ENCODE measurements at places on chromosomes 2 and 18.
A peak's percentile ranks its signal among the peaks of the same experiment; 100 is the strongest.

GRCh38 chr2:7377916-7378569 is 460.8 kb downstream of the RNF144A start:
- DNase-seq: no peak

DNA sequence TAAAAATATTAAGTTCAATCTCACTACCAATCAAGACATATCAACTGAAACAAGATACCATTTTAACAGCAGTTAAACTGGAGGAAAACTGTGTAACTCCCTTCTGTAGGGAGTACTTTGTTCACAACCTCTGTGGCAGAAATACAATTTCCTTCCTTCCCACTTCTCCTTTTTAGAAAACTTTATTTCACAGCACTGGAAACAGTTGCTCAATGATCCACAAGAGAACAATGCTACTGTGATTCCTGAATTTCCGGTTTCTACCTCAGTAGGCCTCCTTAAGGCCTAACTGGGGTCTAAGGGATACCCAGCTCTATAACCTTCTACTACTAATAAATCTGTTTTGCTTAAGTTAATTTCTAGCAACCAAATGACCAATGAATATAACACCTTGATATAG is 14.1 kb downstream of the TLK1 start:
- no peak for DNase-seq

DNA sequence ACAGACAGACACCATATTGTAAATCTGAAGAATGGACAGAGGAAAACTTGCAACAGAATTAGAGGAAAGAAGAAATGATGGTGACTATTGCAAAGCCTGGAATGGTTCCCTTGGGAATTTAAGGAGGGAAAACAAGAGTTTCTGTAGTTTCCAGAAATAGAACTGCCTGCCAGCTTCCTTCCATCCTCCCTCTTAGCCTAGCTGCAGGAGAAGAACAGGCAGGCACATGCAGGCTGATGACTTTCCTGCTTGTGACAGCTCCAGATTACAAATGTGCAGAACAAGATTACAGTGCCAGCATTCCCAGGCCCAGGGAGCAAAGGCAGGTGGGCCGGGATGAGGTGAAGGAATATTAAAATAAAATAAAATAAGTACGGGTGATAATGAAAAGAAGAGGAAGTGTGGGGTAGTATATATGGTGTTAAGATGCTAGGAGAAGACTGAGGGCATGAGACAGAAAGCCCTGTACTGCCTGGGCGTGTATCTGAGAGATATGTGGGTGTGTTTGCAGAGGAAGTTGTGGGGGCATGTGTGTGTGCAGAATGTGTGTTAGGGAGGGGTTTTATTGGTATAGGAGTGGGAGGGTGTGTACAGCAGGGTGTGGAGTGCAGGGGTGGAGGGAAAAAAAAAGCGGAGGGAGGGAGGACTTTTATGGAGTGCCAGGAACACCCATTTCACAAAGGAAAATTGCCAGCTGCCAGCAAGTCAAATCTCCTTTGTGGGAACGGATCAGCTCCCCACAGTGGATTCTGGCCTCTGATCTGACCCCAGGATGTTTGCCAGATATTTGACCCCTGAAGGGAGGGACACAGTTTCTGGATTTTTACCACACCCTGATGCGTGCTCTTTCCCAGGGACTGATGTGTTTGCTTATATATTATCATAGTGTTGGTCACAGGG is 43.9 kb upstream of the NEMP2 start:
- DNase-seq: peak; percentile 51

GRCh38 chr2:105812180-105813044 is 67.7 kb downstream of the NCK2 start:
- no peak for DNase-seq

DNA sequence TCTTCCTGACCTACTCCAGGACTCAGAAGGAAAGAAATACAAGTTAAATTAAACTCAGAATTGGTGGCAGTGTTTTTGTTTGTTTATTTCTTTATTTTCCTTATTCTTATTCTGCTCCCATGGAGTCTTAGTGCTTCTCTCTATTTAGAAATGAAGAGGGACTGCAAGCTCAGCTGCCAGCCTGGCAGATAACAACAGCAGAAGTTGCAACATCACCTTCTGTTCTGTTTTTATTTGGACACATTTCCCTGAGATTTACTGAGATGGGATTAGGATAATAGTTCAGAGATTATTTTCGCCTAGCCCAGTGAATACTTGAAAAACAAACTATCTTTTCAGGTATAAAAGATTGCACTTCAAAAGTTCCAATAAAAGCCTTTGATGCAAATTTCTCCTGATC is 70.4 kb upstream of the DTNA start:
- no peak for DNase-seq

DNA sequence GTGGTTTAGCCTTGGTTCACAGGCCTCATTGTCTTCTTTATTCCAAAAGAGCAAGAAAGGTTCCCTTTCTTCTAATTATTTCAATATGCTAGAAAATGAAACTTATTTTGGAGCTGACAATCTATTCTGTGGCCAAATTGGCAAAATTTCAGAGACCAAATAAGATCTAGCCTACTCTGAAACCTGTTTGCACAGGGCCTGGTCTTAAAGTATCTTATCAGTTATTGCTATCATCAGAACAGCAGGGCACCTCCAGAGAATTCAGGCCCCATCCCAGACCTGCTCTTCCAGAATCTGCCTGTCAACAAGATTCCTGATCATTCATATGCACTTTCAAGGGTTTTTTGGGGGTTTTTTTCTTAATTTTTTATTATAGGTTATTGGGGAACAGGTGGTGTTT is 198.7 kb downstream of the ANAPC1 start:
- DNase-seq: no peak

DNA sequence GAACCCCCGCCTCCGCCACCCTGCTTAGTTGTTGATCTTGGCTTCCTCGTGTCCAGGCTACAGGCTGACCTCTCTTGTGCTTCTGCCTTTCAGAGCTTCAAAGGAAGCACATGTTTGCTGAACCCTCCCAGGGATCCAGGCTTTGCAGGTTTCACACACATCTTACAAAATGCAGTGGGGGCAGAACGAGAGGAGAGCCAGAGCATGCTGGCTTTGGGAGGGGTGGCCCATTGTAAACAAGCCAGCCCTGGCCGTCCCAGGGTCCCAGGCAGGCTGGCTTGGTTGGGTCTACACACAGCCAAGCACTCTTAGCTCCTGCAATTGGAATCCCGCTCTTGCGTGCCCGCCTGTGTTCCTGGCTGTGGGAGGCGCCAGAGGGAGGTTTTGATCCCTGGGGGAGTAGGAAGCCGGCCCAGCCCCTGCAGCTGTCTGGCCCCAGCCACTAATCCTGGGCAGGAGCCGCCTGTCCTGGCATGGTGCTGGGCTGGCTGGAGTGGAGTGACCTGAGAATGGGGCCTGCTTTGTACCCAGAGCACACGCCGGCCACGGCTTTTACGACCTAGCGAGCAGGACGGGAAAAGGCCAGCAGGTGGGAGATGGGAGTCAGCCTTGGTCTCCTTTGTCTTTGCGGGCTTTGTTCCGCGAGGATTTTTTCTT is 53.9 kb downstream of the SH3BP4 start:
- no peak for DNase-seq

DNA sequence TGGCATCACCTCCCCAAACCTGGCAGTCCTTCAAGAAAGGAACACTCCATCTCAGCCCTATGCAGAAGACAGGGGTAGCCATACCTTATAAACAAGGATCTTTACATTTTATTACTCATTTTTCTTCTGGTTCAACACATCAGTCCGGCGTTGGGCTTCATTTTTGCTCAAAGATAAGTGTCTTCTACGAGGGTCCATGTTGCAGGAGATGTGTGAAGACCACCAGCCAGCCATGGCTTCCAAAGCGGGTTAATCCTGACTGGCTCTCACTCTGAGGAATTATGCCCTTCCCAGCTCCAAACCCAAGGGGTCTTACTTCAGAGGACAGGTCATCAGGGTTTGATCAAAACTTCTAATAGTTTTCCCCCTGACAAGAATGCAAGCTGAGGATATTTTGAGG is 23.9 kb upstream of the GNAL start:
- no peak for DNase-seq

- DNase-seq: no peak
Measured at GRCh38 chr2:157806426-157807077, 69.6 kb downstream of the ACVR1 start.

DNA sequence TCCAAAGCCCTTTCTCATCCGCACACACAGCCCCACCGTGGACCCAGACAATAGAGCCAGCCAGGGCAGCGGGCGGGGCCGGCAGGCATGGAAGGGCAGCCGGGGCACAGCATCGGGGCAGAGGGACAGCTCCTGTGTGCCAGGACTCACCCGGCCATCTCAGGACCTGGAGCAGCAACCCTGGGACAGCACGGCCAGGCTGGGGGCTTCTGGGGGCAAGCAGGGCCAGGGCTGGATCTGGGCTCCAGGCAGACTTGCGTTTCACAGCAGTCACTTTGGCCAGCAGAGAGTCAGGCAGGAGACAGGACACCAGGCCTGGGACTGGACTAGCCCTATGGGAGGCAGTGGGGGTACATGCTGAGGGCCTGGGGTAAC is 15.5 kb downstream of the ANO7 start:
- no peak for DNase-seq

GRCh38 chr2:100670232-100670631 is 107.4 kb downstream of the PDCL3 start:
- no peak for DNase-seq

DNA sequence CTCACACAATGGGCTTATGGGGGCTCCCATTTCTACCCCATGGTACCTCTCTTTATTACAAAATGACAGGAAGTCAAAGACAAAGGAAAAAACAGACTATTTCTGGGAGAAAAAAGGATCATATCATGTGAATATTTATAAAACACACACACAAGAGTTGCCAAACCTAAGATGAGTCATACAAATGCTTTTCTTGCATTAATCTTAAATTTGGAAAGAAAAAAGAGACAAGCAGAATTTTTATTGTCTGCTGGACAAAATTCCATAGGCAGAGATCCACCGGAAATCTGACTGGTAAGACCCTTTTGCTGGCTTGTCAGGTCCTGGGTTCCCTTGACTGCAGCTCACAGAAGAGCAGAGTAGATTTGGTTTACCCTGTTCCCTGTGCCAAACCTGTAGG is 1732.3 kb upstream of the PIK3C3 start:
- no peak for DNase-seq

- DNase-seq: no peak
Measured at GRCh38 chr2:118242216-118242615, 153.9 kb downstream of the INSIG2 start.

GRCh38 chr2:200862532-200863000 is 1.9 kb downstream of the CLK1 start:
- DNase-seq: peak; percentile 83

GRCh38 chr2:96847586-96847985 is 3.8 kb upstream of the ANKRD23 start:
- DNase-seq: no peak

- no peak for DNase-seq
Measured at GRCh38 chr2:200751786-200752185, 59.9 kb upstream of the BZW1 start.

DNA sequence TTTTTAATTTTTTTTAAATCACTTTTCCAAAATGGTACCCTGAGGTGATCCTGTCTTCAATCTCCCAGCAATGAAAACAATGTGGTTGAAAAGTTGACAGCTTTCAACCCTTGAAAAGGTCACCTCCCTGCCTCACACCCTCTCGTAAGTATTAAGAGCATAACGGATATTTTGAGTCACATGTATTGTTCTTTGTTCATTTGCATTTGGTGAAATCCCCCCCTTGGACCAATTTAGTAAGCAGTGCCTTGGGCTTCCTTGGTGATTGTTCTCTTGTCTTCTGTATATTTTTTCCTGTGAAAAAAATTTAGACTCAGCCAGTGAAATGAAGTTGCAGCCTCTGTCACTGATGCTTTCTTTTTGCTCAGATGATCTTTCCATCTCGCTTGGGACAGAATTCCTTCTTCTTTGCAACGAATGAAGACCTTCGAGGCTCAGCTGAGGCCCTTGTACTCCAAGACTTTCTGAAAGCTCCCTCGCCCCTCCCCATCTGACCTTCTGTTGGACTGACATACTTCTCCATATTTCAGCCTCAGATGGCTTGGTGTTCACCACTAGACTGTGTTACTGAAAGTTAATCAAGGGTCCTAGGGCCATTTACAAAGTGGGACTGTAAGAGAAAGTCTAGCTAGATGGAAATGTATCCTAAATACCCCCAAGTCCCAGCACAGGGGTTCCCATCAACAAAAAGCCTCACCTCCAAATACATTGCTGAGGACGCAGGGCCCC is 158.4 kb downstream of the BCL2 start:
- DNase-seq: peak; percentile 84

- DNase-seq: no peak
Measured at GRCh38 chr2:182103526-182103925, 117.9 kb downstream of the PPP1R1C start.

- DNase-seq: no peak
Measured at GRCh38 chr18:24432618-24433017, 6.1 kb downstream of the IMPACT start.

DNA sequence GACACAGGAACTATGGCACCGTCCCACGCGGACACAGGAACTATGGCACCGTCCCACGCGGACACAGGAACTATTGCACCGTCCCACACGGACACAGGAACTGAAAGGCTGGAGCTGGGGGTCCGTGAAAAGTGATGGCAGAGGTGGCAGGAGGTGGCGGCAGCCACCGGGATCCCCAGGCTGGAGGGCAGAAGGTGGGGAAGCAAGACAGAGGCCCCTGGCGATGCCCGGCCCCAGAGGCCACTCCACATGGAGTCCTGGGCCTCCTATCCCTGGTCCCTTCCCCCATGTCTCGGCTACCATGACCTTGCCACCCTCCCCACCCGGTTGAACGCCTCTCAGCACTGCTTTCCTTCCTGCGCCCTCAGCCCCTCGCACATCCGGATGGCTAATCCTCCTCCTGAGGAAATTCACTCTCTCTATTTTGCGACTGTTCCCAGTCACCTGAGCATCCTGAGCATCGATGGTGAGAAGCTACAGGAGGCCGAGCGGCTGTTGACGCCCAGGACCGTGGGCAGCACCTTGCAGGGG is 181.4 kb downstream of the TMEM18 start:
- DNase-seq: no peak

GRCh38 chr2:44267796-44268648 is 7.3 kb upstream of the SLC3A1 start:
- no peak for DNase-seq

GRCh38 chr2:178397002-178397605 is 53.9 kb downstream of the PRKRA start:
- DNase-seq: peak; percentile 62

GRCh38 chr18:7940971-7941370 is 373.9 kb downstream of the PTPRM start:
- no peak for DNase-seq

- no peak for DNase-seq
Measured at GRCh38 chr2:49111456-49111855, 42.9 kb downstream of the FSHR start.

GRCh38 chr2:60834270-60834717 is 47.1 kb upstream of the REL start:
- peak; percentile 15 for DNase-seq

- no peak for DNase-seq
Measured at GRCh38 chr2:119455066-119455718, 23.5 kb downstream of the TMEM37 start.
